CD4-positive, alpha-beta T cell treated with Interferon alpha-2 for 1 hour (primary cell): ENCODE measurements at places on chromosomes 7 and 10.

DNA sequence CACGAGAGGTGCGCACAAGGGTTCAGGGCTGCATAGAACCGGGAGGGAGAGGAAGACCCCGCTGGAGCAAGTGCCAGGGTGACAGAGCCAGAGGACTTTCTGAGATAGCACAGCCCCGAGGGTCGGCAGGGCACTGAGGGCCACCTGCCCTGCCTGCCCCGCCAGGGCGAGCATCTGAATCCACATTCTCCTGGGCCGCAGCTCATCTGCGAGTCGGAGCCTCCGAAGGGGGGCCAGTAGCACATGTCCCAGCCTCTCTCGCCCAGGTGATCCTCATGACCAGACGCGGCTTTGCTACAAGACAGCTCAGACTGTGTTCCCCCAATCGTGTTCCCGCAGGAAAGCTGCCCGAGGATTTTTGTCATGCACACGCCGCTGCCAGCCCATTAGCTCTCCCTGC lies 71.2 kb downstream of the ADARB2 start:
- no peak for DNase-seq

DNA sequence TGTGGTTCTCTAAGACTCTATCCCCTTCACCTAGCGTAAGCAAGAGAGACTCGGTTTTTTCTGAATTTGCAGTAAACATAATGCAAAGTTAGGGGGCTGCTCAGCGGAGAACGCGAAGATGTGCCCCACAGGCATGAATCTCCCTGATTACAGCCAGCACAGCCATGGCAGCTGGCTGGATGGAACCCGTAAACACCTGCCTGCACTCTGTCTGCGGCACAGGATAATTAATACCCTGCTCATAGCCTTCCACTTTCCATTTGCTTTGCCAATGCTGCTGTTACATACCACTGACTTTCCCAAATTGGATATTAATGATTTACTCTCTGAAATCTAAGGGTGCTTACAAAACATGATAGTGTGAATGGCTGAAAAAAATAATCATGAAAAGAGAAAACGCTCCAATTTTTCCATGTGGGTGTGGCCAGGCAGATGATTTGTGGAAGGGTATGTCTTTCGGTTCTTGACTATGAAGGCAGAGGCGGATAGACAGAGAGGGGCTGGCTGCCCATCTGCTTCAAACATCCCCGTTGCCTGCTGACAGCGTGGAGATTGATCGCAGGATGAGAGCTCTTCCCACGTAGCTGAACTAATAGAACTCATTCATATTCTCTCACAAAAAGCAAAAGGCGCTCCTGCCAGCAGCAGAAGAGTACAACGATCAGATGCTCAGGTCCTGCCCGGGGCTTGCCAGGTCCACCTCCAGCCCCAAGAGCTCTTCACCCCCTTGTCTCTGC lies 193.2 kb upstream of the GHITM start:
- DNase-seq: no peak

DNA sequence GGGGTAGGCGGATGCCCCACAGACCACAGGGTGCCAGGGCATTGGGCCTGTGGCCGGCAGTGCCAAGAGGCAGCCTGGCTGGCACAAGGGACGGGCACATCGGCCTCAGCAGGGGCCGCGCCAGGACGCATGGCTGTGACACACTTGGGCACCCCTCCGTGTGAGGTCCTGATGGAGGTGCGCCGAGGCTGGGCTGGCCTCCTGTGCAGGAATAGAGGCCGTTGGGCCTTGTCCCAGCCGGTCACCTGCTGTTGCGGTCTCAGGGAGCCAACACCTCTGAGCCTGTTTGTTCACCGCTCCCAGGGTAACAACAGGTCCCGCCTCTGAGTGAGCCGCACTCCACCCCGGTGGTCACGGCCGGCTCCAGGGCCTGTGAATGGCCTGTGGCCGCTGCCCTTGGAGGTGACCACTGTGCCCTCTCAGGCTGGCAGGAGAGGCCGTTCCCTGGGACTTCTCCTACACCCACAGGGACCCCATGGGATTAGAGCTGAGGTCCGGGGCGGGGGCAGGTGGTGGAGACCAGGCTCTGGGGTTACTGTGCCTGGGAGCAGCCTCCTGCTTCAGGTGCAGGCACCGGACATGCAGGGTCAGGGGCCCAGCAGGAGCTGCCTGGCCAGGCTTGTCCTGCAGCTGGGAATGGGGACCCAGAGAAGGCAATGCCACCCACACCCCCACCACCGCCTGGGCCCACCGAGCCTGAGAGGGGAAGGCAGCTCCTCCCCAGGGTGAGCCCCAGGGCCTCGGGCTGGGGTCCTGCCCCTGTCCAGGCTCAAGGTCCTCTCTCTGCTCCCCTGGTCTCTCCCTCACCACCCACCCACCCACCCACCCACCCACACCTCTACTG lies 12.0 kb downstream of the PWWP2B start:
- no peak for DNase-seq

DNA sequence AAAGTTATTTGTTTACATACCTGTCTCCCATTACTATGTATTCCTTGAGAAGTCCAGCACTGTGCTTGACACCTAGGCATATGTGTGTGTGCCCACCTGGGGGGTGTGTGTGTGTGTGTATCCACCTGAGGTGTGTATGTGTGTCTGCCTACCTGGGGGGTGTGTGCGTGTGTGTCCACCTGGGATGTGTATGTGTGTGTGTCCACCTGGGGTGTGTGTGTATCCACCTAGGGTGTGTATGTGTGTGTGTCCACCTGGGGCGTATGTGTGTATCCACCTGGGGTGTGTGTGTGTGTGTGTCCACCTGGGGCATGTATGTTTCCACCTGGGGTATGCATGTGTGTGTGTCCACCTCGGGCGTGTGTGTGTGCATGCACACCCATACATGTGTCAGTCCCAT lies 603.5 kb downstream of the PHTF2 start:
- no peak for DNase-seq

DNA sequence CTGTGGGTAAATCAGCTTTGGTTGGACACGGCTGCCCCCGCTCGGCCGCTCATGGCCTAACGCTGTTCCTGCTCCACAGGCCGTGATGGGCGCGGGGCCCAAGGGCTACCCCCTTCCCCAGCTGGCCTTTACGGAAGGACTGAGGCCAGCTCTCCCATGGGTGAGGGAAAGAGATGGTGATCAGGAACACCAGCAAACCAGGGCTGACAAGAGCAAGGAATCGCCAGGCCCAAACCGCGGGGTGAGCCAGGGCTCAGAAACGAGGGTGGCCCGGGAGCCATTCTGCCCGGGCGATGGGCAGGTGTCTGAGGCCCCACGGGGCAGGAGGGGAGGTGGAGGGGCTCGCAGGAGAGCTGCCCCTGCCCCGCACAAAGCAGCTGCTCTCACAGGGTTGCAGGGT lies 26.6 kb downstream of the GPER1 start:
- no peak for DNase-seq

DNA sequence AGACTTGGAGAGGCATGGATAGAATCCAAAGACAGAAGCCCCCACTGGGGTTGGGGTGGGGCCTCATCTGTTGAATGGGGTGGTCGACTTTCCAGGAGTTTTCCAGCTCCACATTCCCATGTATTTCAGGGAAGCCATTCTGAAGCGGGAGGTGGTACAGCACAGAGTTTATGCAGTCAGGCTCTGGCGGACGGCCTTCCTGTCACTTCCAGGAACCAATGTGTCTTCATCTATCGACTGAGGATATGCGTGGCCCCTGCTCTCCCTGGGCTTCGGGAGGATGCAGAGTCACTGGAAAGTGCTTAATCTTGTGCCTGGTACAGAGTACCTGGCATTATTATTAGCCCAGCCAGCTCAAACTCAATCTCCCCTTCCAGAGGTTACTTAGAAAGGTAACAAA lies 26.3 kb downstream of the DOCK1 start:
- DNase-seq: no peak

DNA sequence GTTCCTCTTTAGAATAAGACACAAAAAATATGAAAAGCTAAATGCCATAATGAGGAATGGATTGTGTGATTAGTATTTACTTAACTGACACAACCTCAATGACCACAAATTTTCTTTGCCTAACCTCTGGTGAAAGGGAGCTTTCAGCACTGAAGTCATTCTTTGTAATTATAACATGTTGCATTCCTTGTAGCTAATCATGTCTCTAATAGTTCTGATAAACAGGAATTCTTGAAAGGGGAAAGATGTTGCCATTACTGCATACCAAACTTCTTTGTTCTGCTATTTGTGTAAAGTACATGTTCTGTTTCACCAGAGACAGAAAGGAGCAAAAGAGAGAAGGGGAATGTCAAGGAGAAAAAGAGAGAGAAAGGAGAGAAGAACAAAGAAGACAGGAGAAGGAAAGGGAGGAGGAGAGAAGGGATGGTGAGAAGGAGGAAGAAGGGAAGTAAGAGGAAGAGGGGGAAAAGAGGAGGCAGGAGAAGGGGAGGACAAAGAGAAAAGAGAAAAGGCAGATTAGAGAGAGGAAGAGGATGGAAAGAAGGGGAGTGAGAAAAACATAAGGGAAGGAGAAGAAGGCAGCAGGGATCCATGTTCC lies 120.9 kb downstream of the SEMA3D start:
- no peak for DNase-seq

- DNase-seq: no peak
Measured at GRCh38 chr10:561721-562120, 127.7 kb downstream of the DIP2C start.

GRCh38 chr10:59085711-59086502 lies 90.5 kb upstream of the PHYHIPL start:
- DNase-seq: no peak

DNA sequence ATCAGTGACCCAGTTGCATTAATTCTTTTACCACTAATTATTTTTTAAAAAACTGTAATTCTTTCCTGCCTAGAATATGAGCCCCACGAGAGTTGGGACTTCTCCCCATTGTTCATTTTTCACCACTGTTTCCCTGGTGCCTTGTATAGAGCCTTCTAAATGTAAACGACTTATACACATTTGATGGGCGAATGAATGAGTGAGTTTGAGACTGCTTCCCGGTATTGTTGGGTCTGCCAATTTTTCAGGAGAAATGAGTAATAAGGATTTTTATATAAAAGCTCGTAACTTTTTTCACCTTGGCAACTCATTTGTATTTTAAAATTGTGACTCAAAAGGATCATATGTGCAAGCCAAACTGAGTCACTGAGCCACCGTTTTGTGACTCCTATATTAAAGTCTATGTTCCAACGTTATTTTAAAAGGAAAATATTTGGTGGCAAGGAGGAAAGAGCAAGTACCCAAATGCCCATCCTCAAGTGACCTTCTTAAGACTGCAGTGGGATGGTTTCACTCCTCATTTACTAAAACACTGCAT lies 621.3 kb downstream of the KCNMA1 start:
- DNase-seq: no peak

GRCh38 chr7:133794479-133794878 lies 332.7 kb upstream of the LRGUK start:
- DNase-seq: no peak

- no peak for DNase-seq
Measured at GRCh38 chr7:4713183-4713784, 31.2 kb downstream of the FOXK1 start.

- no peak for DNase-seq
Measured at GRCh38 chr7:95427914-95428516, 6.8 kb downstream of the PON2 start.

DNA sequence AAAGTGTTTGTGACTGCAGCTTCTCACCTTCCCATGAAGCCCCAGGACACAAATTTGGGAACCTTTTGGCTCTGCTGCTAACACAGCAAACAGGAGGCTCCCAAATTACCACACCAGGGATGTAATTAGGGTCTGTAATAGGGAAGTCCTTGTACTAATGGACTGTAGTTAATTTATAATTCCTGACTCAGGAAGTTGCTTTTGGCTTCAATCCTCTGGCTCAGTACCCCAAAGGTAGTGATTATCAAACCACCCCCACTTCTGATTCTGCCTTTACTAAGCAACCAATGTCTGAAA lies 3.8 kb upstream of the MALSU1 start:
- DNase-seq: no peak

DNA sequence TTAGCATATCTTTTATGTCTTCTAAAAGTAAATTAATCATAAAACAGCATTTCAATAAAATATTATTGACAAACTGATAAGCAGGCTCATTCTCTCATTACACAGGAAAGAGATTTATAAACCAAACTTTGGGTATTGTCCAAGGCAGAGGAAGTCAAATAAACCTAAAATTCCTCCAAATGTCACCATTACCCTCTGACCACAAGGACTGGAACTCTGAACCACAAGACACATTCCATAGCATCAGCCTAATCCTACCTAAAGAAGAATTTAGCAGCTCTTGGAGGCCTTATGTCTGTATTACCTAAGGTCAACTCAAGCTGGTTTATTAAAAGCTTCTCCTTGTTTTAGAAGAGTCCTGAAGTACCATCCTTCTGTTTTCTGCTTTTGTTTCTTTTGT lies 82.4 kb upstream of the SLC13A1 start:
- DNase-seq: no peak

DNA sequence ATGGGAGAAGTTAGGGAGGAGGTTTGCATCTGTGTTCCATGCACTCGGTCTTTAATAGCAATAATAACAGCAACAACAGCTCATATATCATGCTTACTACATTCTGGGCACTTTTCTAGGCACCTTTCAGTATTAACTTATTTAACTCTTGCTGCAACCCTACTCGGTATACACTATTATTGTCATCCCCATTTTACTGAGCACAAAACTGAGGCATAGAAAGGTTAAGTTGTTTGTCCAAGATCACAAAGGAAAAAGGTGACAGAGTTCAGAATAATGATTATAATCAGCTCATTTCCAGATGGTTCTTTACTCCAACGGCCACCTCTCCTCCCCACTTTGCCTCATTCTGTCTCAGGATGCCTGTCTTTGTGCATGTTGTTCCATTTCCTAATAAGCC lies 102.1 kb upstream of the ABI1 start:
- DNase-seq: no peak

DNA sequence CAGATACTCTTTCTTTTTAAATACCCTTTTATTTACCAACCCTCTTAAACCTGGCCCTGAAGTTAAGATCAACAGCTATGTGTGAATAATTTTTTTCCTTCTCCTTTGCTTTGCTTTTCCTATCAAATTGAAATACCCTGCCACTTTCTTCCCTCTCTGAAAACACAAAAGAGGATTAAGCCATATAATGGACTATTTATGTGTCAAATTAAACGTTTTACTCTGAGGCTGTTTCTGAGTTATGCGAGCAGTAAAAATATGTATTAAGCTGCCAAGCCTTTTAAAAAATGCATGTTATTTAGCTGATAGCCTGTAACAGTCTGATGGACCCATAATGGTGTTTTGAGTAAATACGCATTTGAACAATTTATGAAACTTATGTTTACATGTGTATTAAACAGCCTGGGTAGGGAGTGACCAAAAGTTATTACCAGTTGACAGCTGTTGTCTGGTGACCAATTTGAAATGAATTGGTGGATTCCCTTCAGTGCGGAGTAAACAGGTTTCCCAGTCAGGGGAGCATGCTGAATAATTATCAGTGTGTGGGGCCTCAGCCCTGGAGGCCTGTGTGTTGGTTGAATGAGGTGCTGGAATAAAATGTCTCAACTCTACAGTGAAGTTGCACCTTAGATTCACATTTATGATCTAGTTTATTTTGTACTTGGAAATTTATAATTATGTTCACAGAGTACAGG lies 89.6 kb downstream of the AUTS2 start:
- no peak for DNase-seq

- DNase-seq: no peak
Measured at GRCh38 chr7:156680281-156680680, 39.7 kb downstream of the RNF32 start.

- no peak for DNase-seq
Measured at GRCh38 chr10:74474022-74474713, 323.1 kb downstream of the ADK start.
